ENCODE measurements at places on chromosomes 13 and 19.

GRCh38 chr19:55640577-55641425 lies at the start of gene ZNF580:
TSS of gene ZNF580 (plus strand) at chr19:55641002. CDS start at chr19:55642509, 1,507 bp downstream.
- peak; percentile 86 for DNase-seq

GRCh38 chr19:14165990-14166830 lies 29.8 kb upstream of the ASF1B start:
- peak; percentile 35 for DNase-seq

GRCh38 chr13:101660711-101661110 lies 208.2 kb downstream of the ITGBL1 start:
- DNase-seq: no peak

DNA sequence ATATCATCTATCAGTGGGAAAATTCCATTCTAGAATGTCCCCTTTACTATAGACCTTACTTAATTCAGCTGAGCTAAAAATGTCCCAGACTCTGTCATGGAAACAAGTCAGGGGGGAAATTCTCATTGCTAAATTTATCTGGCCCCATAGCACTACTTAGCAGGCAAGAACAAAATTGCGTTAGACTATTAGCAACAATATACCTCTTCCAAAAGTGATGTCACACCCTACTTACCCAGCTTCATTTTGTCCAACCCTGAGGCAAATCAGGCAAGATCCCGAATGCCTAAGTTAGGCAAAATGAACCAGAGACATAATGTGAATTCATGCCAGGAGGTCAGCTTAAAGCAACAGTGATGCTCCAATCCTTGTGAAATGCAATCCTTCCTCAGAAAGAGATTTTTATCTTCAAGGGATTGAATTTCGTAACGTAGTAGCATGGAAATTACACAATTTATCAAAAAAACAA lies 93.7 kb downstream of the FRY start:
- DNase-seq: peak; percentile 41

GRCh38 chr13:60655256-60655655 lies 258.2 kb downstream of the TDRD3 start:
- no peak for DNase-seq

- no peak for DNase-seq
These were observed 9.1 kb upstream of the OLFM2 start for GRCh38 chr19:9945319-9945966.

DNA sequence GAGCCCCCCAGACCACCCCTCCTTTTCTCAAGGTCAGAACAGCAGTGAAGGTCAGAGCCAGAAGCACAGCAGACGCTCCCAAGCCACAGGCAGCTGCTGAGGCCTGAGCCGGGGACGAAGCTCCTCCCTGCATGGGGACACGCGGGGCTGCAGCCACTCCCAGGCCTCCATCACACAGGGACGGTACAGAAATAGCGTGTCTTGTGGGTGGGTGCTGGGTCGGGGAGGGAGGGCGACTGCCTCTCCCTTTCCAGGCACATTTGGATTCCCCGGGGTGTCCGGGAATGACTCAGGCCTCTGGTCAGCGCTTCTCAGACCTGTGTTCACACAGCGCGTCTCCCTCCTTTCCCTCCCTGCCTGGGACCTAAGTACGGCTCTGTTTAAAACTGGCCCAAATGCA lies 33.2 kb downstream of the RASA3 start:
- DNase-seq: peak; percentile 56

- no peak for DNase-seq
These were observed 321 bp upstream of the ZNF222 start for GRCh38 chr19:44024900-44025216.

DNA sequence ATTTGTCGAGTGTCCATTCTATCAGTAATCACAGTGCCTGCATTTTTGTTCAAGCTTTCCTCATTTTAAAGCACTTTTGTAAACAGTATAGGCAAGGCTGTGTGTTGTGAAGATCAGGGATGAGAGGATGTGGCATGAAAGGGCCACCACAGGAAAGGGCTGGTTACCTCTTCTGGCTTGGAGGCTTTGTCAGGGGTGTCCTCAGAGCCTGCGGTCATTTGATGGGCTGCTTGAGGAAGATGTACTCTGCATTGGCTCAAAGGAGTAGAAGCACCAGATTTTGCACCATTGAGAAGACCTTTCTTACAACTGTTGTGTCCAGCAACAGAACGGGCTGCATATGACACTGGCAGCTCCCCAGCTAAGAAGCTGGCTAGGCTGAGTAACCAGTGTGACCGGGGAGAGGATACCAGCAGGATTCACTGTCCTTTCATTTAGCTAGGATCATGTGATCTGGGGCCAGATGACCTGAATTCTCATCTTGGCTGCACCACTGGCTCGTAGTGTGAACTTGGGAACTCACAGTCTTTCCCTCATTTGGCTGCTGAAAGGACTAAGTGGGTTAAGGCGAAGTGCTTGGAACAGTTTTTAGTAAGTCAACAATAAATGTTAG lies 380.2 kb downstream of the FGF9 start:
- DNase-seq: no peak

GRCh38 chr13:95605448-95606125 lies 38.9 kb downstream of the DZIP1 start:
- no peak for DNase-seq

DNA sequence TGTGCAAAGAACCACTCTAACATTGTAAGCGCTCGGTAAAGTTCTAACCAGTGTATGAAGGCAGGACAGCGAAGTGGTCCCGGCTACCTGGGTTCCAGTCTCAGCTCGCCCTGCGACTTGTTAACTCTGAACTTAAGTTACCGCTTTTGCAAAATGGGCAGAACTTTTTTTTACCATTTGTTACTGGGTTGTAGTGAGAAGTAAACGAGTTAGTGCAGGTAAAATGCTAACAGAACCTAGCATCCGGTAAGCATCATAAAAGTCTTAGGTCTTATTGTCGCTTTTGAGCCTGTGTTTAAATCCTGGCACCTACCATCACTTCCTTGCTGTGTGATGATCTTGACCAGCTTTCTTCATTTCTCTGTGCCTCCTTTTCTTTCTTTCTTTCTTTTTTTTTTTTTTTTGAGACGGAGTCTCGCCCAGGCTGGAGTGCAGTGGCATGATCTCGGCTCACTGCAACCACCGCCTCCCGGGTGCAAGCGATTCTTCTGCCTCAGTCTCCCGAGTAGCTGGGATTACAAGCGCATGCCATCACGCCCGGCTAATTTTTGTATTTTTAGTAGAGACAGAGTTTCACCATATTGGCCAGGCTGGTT lies 734 bp upstream of the TRMT1 start:
- peak; percentile 35 for DNase-seq

GRCh38 chr13:98918771-98919170 lies 59.1 kb downstream of the DOCK9 start:
- DNase-seq: peak; percentile 33

DNA sequence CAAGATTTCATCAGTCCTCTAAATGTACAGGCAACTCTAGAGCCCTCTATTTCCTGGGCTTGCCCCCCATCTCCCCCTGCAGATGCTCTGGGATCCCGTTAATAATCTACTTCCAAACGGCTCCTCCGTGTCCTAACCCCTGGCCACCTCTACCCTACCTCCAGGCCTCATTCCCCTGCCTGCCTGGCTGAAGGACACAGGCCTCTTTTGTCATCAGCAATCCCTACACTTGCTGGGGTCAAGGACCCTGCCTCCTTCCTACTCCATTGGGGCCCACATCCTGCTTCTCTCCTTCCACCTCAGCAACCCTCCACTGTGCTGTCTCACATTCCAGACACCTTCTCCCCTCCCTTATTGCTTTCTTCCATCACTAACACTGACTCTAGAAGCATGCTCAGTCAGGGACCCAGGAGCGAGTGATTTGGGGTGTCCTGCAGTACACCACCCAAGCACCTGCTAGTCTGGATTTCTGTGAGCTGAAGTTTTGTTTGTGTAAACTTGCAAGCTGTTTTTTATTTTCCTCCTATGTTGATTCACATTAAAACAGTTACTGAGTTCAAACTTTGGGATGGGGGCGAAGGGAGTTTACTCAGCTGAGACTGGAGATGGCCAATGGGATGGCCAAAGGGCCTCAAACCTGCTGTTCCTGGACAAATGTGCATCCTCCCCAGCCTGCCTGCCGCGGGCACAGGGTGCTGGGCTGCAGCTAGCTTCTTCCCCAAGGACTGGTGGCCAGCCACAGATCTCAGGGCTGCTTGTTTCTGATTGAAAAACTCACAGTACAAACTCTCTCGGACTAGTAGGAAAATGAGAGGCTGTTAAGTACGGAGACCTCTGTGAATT lies 314.7 kb downstream of the FOXO1 start:
- no peak for DNase-seq

- no peak for DNase-seq
These were observed 17.0 kb downstream of the IL17D start for GRCh38 chr13:20720499-20720898.

DNA sequence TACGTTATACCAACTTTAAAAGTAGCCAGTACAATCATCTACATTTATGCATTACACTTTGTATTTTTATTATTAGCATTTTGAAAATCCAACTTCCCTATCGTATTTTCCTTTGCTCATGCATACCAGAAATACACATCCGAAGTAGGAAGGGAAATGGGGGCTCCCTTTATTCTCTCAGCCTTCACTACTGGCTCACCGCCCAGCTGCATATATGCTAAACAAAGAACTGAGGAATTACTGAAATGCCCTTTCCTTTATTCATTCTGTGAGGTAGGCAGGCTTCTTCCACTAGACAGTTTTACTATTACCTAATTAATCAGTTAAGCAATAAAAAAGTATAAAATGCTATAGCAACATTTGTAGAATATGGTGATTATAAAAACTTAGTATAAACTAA lies 291.6 kb downstream of the KLF12 start:
- no peak for DNase-seq

DNA sequence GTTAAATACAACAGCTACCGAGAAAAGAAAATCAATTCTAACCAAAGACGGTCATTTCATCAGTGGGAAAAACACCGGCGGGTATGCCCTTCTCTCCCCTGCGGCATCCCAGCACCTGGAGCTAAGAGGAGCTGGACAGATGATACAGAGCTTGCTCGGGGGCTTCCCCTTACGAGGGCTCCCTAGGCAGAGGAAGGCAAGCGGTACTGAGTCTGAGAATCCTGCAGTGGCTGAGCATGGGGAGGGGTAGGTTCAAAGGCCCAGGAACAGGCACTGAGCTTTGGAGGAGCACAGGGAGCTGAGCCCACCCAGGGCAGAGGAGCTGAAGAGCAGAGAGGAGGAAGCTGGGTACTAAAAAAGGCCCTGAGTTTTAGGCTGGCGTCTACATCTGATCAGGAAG lies 12.7 kb downstream of the STK24 start:
- no peak for DNase-seq

DNA sequence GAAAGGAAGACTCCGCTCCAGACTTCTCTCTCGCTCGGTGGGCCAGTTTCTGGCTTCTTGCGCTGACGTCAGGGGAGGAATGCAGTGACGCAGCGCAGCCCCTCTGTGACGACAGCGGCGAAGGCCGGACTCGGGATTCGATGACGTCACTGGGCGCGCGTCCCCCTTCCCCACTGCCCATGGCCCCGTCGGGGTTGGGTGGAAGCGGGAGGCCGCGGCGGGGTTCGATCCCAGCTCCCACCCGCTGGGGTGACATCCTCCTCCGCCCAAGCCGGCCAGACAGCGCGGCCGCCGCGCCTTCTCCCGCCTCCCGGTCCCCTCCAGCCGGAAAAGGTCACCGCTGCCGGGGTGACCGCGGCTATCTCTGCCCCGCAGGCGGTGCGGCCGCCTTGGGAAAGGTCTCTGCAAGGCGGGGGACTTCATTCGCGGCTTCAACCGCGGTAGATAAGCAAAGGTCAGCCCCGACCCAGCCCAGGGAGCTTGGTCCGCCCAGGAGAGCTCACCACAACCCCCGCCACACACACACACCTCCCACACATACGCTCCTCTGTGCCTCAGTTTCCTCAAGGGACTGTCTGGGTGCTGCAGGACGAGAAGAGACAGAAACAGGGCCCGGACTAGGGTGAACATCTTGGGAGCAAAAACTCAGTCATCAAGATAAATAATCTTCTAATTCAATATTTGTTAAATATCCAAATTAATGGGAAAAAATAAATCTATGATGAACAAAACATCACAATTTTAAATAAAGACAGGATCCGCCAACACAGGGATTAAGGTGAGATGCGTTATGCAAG lies 844 bp upstream of the RFX1 start:
- DNase-seq: peak; percentile 93

DNA sequence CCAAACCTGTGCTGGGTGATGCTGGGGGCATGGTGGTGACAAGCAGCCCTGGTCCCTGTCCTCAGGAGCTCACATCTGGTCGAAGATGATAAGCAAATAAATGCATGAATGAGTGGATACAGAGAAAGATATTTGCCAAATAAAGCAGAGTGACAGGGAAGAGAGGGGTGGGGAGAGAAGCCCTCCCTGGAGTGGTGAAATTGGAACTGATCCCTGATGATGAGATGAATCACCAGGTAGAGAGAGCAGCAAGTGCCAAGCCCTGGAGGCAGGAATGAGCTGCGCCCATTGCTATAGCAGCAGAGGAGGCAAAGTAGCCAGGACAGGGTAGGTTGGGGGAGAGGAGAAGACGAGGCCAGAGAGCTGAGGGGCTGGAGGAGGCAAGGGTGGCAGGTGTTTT lies 13.7 kb downstream of the FXYD5 start:
- peak; percentile 67 for DNase-seq

GRCh38 chr13:109870274-109870673 lies 83.9 kb upstream of the IRS2 start:
- no peak for DNase-seq
